ENCODE measurements at places on chromosomes 1 and 21.

DNA sequence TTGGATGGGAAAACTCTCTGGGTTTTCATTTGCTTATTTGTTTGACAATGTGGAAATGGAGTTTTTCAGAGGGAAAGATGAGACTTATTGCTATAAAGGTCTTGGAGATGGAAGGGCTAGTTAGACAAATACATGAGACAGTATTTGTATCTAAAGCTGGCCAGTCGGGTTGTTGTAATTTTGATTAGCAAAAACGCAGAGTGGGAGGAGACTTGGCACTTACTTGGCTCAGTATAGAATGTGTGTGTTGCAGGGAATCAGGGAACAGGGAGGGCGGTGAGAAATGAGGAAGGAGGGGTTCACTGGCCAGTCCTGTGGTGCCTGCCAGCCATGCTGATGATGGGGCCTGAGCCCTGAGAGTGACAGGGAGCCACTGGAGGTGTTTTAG is 6.0 kb upstream of the FOXE3 start:
- no peak for DNase-seq

DNA sequence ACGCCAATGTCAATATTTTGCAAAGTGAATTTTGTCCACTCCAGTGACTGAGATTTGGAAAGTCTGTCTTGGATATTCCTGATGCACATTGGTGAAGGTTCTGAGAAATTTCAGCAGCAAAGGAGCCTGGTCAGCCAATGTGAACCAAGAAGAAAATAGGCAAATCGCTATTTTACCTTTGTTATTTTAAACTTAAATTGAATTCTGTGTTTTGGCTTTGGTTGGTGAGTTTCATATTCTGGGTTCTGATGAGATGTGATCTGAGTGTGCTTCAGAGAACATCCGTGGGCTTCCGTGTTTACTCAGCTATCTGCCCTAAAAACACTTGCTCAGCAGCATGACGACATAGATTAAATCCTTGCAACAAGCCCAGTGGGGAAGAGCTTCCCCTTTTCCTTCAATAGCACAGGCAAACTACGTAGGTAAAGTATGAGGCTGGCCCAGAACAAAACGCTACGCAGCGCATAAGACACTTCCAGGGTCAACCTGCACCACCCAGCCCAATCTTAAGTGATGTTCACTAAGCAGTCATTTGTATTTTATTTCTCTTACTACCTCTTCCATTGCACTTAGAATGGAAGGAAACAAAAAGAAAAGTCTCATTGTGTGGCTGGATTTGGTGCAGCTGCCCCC is 176.4 kb upstream of the KAZN start:
- DNase-seq: no peak

GRCh38 chr1:8632102-8632501 is 185.3 kb downstream of the RERE start:
- DNase-seq: no peak

DNA sequence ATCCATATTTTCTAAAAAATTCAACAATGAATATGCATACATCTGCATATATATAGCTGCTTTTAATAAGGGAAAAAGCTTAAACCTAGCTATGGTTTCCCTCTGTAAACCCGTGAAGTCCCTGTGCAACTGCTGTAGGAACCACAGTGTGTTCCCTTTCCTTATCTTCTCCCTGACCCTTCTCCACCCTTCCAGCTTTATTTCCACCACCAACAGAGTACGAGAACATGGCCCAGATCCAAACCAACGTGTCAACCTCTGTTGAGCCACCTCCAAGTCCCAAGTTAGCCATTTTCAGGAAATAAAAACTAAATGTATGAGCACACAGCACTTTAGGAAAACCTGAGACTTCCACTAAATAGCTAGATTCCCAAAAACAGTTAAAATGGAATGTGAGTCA is 20.3 kb downstream of the SUSD4 start:
- DNase-seq: no peak

GRCh38 chr1:152165286-152166077 is 6.5 kb upstream of the RPTN start:
- no peak for DNase-seq

DNA sequence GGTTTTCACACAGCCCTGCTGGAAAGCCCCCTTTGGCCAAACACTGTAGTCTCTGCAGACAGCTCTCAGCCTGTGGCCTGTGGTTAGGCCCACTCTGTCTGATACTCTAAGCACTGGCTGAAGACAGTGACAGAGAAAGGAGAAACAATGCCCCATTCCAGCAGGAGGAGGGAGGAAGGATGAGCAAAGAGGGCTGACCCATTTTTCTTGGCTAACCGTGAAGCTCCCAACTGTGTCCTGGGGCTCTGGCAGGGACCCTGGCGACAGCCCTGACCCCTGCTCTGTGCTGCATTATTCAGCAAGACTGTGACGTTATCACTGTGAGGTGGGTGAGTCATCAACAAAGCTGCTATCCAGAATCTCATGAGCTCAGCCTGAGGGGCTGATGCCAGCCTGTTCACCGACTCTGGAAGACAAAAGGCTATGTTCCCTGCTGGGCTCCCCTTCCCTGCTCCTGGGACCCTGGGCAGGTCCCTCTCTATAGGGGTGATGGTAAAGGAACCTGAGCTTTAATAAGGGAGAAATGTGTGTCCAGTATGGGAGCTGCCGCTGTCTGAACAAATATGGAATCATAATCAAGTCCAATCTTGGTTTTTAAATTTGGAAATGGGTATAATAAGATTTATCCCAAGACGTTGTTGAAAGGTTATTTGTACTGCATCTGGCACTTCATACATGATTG is 107.0 kb downstream of the RHOU start:
- no peak for DNase-seq

DNA sequence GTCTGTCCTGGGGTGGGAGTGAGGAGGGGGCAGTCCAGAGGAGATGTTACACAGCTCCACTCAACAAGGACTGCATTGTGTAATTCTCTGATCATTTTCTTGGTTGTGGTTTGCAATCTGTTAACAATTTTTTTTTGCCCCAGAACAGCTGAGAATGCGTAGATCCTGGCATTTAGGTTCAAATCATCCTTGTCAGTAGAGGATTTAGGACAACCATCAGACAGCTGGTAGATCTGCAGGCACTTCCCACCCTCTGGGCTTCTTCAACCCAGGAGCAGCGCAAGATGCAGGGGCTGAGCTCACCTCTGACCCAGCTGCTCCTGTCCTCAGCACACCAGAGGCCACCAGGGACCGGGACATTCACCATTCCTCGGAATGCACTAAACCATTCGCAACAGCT is 13.5 kb downstream of the BCAR3 start:
- no peak for DNase-seq

DNA sequence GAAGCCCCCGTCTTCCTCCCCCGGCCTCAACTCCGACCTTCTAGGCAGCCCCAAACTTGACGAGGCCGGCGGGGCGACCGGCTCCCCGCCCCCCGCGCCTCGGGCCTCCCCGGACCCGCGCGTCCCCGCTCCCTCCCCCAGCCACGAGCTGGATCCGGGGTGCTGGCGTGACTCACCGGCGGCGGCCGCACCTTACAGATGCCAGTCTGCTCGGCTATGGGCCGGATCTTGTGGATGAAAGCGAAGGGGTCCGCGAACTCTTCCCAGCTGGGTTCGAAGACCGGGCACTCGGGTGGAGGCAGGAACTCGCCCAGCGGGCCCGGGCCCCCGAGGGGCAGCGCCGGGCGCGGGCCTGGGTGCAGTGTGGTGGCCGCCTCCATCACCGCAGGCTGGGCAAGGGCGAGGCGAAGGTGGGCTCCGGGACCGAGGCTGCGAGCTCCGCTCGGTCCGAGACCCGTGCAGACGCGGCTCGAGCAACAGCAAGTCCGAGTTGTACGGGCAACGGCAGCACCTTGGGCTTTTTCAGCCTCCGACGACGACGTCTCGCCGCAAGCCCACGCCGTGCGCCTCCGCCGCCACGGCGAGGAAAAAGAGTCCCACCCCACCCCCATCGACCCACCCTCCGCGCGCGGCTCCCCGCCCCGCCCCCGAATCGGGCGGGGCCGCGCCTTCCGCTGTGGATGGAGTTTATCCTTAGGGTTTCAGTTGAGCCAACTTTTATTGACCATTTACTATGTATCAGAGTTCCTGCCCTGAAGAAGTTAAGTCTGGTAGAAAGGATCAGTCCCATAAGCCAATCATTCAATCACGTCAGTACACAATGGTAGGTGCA is at the start of gene KDM5B:
Gene KDM5B (minus strand): TSS at position 496 of the 832 bp plus-strand sequence. CDS start 116 bp downstream, at position 380.
- peak; percentile 41 for DNase-seq

- no peak for DNase-seq
Measured at GRCh38 chr1:63929106-63929478, 155.3 kb downstream of the ROR1 start.

GRCh38 chr1:32465578-32465933 is 684 bp downstream of the ZBTB8B start:
- DNase-seq: no peak

DNA sequence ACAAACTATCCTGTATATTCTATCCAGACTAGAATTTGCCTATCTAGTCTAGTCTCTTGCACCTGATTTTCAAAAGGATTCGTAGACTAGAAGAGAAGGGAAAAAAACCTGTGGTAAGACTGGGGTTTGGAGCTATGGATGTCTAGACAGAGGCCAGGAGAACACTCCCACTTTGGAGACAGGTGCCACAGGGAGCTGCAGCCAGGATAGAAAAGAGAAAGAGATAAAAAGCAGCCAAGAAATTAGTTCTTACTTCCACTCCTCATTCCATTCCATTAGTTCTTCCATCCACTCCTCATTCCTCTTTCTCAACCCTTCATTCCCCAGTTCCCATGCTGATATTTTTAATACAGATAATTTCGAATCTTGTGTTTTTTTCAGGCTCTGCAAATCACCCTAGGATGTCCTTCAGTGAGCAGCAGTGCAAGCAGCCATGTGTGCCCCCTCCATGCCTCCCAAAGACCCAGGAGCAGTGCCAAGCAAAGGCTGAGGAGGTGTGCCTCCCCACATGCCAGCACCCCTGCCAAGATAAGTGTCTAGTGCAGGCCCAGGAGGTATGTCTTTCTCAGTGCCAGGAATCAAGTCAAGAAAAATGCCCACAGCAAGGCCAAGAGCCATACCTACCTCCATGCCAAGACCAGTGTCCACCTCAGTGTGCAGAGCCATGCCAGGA is 496 bp downstream of the PRR9 start:
- DNase-seq: no peak

GRCh38 chr1:60942896-60943638 is 139.3 kb upstream of the NFIA start:
- DNase-seq: no peak

- DNase-seq: no peak
Measured at GRCh38 chr1:201456499-201457309, 12.3 kb downstream of the PHLDA3 start.

DNA sequence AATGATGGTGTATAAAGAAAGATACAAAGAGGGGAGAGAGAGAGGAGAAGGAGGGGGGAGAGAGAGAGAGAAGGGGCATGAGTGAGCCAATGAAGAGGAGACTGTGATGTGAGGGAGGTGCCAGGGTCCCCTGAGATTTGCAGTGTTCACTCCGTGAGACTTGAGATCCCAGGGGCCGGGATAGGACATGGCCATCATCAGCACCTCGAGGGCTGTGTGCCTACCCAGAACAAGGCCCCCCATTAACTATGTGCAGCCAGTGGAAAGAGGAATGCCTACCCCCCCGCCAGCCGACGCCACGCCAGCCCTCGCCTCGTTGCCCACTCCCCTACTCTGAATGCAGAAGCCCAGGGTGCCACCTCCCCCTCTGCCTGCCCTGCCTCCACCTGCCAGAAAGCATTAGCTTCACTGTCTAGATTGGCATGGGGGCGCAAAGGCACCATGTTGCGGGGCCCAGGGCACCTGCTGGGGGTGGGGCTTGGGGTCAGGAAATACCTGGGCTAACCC is 14.8 kb downstream of the LGR6 start:
- DNase-seq: no peak

DNA sequence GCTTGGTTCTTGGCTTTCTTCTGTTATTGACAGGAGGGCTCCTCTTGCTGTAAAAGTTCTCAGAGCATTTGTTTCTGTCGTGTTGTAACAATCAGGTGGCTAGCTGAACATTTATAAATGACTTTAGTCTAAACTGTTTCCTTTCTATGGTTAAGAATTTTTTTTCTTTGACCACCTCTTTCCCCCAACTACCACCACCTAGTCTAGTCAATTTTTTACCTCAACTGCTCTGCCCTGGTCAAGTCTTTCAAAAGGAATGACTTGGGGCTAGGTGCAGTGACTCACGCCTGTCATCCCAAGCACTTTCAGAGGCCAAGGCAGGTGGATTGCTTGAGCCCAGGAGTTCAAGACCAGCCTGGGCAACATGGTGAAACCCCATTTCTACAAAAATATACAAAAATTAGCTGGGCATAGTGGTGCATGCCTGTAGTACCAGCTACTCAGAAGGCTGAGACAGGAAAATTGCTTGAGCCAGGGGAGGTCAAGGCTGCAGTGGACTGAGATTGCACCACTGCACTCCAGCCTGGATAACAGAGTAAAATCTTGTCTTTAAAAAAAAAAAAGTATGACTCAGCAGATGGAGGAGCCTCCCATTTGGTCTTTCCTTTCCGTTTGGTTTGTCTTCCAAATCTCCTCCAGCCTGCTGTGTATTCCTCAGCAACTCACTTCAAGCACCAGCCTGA is 40.7 kb downstream of the MAP3K21 start:
- no peak for DNase-seq

DNA sequence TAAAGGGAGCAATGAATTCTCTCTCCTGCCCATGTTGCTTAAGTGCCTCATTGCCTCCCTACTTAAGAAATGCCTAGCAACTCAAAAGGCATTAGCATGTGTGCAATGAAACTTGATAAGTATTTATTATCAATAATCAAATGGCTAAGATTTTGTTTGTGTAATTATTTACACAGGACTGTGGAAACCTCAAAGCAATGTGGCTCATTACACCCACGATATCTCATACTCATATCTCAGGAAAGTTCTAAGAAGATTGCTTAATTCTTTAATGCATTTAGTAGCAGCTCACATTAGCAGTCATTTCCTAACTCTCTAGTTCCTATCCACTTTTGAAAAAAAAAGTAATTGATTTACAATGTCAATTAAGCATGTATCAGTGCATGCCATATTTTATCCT is 253.3 kb downstream of the DUSP10 start:
- DNase-seq: no peak

DNA sequence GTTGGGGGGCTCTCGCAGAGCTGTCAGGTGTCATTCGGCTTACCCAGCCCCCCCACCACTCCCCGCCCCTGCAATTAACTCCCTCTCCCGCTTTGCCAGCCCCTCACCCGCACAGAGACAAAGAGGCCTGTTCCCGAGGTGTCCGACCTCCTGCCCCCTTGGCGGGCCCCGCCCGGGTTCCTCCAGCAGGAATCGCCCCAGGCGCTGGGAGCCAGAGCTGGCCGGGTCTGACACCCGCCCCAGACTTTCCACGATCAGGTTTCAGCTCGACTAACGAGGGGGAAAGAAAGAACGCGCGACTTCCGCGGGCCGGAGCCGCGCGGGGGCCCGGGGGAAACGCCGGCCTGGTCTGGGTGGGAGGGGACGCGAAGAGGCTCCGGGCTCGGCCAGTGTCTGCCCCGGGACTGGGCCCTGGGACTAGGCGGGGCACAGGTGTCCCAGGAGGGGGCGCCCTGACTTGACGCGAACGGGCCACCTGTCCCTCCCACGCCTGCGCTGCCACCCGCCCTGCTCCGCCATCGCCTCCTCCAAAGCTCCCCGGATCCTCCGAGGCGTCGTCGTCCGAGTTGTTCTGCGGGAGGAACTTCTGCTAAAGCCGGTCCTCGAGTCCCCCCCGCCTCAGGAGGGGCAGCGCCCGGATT is 36.4 kb upstream of the HHAT start:
- DNase-seq: no peak
